ENCODE measurements at places on chromosomes 16 and 17. TPM values are rescaled to one million over a fixed set of nuclear protein-coding genes. Genes with fewer than 3 reads are reported as not detected.

The CACNG1 gene
- total RNA-seq, result not detected

The KRTAP4-3 gene
- 16.4 TPM for total RNA-seq

The MAF gene
- 83.6 TPM for total RNA-seq

The ZG16B gene
- total RNA-seq, result 17.7 TPM

The KRTAP4-4 gene
- total RNA-seq, result 24.6 TPM

DNA sequence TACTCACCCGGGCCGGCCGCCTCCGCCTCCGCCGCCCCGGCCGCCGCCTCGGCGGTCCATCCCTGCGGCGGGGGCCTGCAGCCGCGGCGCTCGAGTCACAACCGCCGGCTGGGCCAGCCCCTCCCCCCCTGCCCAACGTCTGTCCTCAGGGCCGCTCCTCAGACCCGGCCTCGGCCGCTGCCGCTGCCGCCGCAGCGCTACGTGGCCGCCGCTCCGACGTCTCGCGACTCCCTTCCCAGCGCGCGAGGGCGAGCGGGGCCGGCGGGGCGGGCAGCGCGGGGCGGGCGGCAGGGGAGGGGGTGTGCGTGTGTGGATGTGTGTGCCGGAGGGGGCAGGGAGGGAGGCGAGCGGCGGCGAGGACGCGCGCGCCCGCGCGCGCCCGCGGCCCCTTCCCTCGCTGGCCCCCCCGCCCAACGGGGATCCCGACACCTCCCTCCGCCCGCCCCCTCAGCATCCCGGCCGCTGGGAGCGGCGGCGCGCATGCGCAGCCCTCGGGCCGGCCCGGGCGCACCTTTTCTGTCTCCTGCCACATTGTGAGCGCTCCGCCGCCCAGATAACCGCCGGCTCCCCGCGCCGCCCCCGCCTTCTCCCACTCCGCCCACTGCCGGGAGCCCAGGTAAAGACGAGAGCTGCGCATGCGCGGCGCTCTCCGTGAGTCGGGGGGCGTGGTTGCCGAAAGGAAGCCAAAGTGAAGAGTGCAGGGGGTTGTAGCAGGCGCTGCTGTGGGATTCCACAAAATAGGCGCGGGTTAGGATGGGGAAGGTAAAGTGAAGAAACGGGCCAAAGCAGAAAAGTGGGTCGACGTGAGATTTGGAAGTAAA lies at the start of gene ZNF652:
ZNF652 (minus strand) TSS at position 349 of the 821 bp plus-strand sequence. CDS start 44,525 bp downstream, outside the sequence.
- peak; percentile 89 for DNase-seq

DNA sequence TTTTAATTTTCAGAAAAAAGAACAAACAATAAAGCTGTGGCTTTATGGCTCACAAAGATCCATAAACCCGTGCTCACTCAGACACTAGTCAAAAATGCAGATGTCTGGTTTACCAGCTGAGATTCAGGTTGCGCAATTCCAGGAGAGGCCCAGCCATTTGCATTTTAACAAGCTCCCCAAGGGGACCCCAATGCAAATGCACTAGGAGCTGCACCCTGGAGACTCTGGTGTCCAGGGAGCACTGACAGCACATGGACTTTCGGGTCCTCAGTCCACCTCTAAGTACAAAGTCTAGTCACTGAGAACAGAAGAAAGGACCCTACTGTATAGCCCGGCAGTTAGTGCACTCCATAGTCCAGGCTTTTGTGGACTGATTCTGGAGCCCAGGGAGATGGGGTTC lies 326.3 kb downstream of the MAF start:
- no peak for DNase-seq

GRCh38 chr16:10694306-10694705 lies 424 bp downstream of the TEKT5 start:
- DNase-seq, result no peak

DNA sequence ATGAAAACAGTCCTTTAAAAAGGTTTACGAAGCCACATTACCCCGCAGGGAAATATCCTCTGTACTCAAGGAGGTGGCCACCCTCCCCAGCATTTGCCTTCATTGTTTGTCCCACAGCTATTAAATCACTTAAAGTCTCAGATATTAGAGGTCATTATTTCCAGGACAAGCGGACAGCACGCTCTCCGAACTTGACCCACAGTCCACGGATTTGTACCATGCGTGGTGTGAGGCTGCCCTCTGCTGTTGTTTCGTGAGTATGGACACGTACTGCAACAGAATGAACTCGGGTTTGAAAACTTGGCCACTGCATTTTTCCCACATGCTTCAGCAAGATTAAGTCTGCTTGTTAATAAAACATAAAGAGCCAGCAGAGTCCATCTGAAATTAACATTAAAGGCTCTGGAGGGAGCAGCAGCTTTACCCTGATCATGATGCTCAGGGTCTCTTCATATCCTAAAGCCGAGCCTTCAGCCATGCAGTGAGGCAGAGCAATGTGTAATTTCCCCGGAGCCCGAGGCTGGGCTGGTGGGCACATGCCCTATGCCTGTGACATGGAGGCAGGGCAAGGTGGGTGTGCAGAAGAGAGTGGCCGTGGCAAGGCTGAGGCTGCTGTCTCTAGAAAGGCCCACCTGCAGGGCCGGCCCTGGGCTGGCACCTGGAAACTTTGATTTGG lies 19.7 kb downstream of the MEAK7 start:
- DNase-seq, result peak; percentile 71

GRCh38 chr17:31475378-31476162 lies 84.1 kb downstream of the RAB11FIP4 start:
- DNase-seq, result no peak

GRCh38 chr17:58831780-58832179 lies 76.1 kb downstream of the PPM1E start:
- no peak for DNase-seq

DNA sequence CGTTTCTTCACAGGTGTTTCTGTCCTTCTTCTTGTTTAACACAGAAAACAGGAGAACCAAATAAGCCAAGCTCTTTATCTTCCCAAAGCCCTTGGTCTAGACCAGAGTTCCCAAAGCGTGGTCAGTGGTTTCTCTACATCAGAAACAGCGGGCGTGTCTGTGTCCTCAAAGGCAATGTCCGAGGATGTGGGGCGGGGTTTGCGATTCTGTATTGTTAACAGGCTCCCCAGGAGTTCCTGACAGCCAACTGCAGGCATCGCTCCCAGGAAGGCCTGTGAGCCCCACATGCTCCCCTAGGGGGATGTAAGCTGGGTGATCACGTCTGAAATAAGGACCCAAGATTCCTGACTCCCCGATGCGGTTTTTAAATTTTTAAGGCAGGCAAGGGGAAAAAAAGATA lies 28.4 kb upstream of the SLC25A19 start:
- no peak for DNase-seq

- no peak for DNase-seq
Measured at GRCh38 chr16:86050591-86051367, 151.8 kb downstream of the IRF8 start.

- no peak for DNase-seq
Measured at GRCh38 chr16:12602811-12603698, 200.6 kb downstream of the CPPED1 start.

GRCh38 chr17:13678361-13678760 lies 76.6 kb upstream of the HS3ST3A1 start:
- no peak for DNase-seq

- peak; percentile 92 for DNase-seq
Measured at GRCh38 chr17:75087558-75088453, at the start of gene SLC16A5. Gene SLC16A5, plus strand, starts transcription at chr17:75087954. Its CDS starts 5,683 bp downstream, at chr17:75093637.

DNA sequence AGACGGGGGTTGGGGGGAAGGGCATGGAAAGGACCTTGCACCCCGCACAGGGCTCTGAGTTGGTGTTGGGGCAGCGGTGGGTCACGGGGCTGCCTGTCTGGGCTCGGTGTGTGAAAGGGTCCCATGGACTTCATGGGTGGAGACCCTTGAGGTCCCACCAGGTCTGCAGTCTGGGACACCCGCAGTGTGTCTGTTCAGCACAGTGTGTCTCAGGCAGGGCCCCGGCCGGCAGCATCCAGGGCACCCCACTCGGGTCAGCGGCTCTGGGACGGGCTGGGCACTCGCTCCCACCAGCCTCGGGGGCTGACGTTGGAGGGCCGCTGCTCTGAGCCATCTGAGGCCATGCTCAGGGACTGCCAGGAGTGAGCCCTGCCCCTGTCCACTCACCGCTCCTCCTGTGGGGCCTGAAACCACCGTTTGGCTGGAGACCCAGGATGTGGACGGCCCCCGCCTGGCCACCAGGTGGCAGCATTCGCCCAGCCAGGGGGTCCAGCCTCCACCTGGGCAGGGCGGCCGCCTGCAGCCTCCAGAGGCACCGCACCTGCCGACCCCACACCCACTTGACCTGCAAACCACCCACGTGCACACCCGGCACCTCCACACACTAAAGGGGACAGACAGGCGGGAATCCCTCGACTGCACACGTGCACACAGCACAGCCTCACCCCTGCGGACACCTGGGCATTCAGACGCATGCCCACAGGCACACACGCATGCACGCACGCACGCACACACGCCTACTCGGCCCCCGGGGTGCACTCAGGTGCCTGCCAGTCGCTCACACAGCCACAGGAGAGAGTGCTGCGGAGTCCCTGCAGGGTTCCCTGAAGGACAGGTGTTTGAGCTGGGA lies 10.1 kb upstream of the ZFPM1 start:
- DNase-seq, result peak; percentile 81

- DNase-seq, result no peak
Measured at GRCh38 chr16:12998361-12999085, 97.1 kb downstream of the SHISA9 start.

DNA sequence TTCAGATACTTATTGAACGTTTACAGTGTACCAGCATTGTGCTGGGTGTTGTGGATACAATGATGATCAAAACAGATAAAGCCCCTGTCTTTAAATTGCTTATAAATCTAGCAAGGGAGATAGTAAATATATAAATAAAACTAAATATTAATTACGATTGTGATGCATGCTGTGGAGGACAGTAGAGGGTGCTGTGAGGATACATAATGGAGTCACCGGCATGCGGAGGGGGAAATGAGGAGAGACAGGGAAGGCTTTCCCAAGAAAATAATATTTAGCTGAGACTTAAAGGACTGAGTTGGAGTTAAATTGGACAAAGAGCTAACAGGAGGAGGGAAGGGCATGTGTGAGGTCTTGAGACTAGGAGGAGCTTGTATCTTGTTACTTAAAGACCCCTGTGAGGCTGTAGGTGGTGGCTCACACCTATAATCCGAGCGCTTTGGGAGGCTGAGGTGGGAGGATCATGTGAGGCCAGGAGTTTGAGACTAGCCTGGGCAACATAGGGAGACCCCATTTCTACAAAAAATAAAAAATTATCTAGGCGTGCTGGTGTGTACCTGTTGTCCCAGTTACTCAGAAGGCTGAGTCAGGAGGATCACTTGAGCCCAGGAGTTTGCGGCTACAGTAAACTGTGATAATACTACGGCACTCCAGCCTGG lies 2.4 kb downstream of the DHRS7B start:
- DNase-seq, result no peak

DNA sequence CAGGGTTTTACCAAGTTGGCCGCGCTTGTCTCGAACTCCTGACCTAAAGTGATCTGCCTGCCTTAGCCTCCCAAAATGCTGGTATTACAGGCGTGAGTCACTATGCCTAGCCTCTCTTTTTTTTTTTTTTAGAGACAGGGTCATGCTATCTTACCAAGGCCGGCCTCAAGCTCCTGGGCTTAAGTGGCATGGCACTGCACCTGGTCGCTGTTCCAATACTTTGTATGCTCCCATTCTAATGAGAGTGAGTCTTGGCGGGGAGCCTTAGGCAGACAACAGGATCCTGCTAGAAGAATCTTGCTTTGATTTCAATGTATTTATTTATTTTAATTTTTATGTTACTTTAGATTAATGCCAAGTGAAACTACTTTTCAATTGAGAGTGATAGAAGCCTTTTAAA lies 21.9 kb downstream of the TOM1L2 start:
- DNase-seq, result no peak

DNA sequence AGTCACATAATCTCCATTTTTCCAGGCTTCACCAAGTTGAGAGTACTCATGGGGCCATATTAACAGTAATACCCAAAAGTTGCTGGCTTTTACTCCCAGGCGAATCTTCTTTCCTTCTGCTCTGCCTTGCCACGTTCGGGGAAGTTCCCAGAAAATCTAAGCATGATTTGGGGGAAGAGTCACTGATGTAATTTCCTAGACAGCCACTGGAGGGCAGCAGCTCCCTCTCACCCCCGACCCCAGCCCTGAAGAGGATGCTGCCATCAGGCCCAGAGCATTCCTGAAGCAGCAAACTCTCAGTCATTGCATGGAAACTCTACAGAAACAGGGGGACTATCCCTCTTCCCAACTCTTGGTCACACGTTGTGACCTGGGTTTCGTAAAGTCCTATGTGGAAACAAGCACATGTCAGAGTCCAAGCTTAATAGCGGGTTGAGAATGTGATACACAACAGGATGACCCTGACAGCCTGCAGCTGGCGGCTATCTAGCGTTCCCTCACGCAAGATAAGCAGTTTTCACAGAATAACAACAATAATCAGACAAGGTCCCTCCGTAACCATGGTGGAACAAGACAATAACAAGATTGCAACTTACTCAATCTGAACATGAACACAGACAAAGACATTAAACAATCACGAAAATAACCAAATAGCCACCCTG lies 43.8 kb upstream of the DHX40 start:
- peak; percentile 63 for DNase-seq

GRCh38 chr17:73949903-73950592 lies 253.4 kb upstream of the RPL38 start:
- DNase-seq, result no peak

DNA sequence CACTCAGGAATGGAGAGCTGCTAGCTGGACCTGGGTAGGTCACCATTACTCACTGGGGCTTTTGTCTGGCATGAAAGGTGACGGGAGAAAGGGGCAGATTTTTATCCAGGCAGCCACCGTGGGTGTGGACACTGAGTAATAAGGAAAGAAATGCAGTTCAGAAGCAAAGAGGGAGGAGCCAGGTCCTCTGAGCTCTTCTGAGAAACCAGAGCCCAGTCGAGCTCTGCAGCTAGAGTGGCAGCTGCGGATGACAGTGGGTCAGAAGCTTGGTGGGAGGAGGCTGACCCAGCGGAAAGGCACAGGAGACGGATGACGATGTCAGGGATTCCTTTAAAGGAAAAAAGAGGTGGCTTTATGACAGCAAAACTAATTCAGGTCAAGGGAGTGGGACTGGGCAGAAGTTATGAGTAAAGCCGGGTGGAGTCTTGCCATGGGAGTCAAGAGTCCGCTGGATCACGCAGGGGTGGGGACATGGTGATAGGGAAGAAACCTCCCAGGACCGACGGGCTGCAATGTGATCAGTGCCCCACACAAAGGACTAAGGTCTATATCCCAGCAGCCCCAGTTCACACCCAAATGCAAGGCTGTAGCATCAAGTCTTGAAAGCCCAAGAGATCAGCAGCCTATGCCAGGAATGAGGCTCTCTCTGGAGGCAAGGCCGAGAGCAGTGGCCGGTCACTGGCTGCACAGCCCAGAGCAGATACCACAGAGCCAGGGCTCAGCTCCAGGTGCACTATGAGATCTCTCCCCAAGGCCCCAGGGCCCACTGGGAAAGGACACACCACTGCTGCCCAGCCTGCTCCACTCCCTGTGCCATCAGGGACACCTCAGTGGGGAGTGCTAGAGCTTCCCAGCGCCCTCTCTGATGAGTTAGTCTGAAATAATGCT lies 6.3 kb upstream of the MNT start:
- DNase-seq, result peak; percentile 85

Measured in suprapubic skin (tissue), 4 donors.